ENCODE measurements at places on chromosomes 16 and 17.

GRCh38 chr16:82460766-82461165, 166.0 kb upstream of the CDH13 start:
- no peak for DNase-seq

GRCh38 chr17:79826204-79826680, 13.0 kb downstream of the CBX4 start:
- peak; percentile 1 for DNase-seq

- DNase-seq = peak; percentile 29
Measured at GRCh38 chr17:2222901-2223616, 80.5 kb downstream of the SMG6 start.

DNA sequence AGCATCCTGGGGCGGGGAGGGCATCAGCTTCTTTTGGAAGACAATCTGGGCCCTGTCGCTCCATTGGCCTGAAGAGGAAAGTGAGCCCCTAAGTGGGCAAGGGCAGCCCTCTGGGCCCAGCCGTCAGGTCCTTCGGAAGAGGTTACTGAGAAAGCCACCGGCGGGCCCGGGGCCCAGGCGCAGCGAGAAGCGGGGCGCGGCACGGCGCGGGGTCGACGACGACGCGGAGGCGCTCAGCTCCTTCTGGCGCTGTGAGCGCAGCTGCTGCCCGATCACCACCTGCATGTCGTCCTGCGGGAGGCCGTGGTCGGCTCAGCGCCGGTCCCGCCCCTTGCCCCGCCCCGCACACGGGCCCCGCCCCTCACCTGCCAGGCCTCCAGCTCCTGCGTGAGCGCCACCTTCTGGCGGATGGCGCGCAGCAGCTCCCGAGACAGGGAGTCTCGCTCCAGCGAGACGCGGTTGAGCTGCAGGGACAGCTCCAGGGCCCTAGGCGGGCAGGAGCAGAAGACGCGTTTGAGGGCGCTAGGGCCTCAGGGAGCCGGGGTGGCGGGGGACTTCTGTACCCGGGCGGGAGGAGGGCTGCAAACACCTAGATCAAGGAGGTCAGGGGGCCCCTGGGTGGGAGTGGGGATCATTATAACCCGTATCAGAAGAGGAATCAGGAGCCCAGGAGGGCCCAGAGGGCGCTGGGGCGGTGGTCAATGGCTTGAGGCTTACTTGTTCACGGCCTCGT, 4.3 kb downstream of the THOC6 start:
- peak; percentile 86 for DNase-seq

DNA sequence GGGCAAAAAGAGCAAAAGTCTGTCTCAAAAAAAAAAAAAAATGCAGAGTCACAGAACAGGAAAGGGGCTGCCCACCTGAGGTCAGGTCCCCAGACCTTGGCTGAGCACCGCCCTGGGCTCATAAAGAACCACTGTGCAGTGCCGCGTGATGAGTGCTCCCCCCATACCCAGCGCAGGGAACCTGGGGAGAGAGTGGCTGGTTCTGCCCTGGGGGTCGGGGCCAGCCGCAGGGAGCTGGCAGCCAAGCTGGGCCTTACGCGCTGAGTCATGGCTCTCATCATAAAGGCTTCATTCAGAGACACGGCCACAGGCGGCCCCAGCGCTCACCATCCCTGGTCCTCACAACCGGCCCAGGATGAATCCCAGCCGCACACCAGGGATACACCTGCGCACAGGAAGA, 80.7 kb downstream of the RAB11FIP4 start:
- DNase-seq = no peak

DNA sequence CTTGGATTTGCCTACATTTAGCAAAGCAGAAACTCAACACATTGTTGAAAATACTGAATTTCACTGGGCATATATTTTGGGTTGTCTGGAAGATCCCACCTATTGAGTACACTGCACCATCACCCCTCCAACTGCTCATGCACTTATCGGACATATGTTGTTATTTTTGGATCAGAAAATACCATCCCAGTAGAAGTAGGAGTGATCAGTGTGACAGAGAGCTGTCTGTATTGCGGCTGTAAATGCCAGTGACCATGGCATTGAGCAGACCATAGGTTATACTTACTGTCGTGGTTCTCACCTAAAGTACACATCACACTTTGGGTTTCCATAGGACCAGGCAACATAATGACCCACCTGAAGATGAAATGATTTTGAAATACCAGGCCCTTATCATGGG, 264.7 kb downstream of the CDH13 start:
- DNase-seq = no peak

GRCh38 chr17:69869667-69870066, 205.4 kb upstream of the KCNJ16 start:
- DNase-seq = no peak

DNA sequence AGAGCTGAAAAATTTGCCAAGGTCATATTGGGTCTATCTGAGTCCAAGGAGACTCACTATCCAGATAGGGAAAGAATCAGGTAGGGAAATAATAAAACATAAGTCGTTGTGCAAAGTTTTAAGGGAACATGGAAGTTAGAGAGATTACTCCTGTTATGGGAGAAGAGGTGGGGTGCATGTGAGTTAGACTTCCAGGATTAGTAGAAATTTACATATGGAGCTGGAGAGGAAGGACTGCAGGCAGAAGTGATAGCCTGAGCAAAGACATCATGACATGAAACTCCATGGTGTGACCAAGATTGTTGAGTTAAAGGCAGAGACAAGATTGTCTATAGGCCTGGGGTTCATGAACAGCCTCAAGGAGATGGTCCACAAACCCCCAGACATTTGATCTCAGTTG, 5.8 kb upstream of the KSR1 start:
- no peak for DNase-seq

DNA sequence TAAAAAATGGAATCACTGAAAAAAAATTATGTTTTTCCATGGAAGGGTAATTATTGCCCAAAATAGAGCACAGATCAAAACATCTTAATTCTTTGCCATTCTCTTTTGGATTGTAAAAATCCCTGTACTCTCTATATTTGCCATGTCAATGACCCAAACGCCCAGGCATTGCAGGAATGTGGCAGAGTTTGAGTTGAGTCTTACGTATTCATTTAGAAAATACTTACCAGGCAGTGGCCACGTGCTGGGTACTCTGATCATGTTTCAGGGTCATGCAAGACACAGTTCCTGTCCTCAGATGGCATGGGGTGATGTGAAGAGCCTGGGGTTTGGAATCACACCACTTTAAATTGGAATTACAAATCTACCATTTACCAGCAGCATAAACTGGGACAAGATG, 267.7 kb downstream of the ABCC12 start:
- DNase-seq = no peak

DNA sequence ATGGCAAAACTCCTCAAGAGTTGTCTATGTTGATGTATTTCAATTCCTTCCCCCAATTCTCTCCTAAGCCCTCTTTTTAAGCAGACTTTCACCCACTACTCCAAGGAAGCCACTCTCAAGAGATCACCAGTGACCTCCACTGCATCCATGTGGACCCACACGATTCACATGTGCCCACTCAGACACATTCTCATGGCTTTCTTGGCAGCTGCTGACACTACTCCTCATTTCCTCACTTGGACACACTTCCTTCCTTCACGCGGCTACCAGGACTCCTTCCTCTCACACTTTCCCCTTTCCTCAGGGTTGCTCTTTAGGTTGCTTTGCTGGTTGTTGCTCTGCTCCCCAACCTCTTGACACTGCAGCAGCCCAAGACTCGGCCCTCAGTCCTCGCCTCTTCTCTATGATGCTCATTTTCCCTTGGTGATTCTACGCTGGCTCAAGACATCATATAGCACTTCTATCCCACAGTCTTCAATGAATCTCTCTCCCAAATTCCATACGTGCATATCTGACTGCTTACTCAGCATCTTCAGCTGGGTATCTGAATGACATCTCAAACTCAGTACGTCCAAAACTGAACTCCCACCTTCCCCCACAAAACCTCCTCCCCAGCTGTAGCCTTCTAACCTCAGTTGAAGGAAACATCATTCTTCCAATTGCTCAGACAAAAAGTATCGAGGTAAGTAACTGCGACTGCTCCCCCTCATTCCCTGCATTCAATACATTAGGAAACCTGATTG, 28.2 kb downstream of the HELZ start:
- no peak for DNase-seq

GRCh38 chr16:47323241-47323640, 137.6 kb downstream of the ITFG1 start:
- DNase-seq = no peak

- DNase-seq = no peak
Measured at GRCh38 chr17:38542286-38542685, 63.5 kb downstream of the SRCIN1 start.

DNA sequence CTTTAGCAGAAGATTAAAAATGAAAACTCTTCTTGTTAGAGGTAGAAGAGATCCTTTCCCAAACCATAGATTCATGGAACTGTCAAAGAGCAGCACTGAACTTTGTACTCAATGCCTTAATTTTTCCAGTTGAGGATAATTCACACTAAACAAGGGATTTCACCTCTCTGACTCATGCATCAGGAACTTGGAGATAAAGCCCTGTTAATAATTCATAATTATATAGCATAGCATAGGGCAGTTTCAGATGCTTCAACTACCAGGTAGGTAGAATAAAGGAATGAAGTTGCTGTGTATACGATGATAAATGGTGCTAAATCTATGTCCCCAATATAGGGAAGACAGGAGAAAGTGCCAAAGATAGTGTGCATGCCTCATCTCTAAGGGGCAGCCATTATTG, 450.4 kb downstream of the MAF start:
- DNase-seq = no peak
